ENCODE measurements at places on chromosomes 3 and 15. TPM values are rescaled to one million over a fixed set of nuclear protein-coding genes. Genes with fewer than 3 reads are reported as not detected.

The MYZAP gene
- polyA plus RNA-seq: 5.9 TPM

The EIF4E3 gene
- 12.6 TPM for polyA plus RNA-seq

The IGSF11 gene
- polyA plus RNA-seq: 4.0 TPM

- DNase-seq: no peak
These were observed 52.8 kb downstream of the NOX5 start for GRCh38 chr15:69067296-69067695.

GRCh38 chr15:37572401-37572800 is 362.0 kb upstream of the TMCO5A start:
- no peak for DNase-seq

DNA sequence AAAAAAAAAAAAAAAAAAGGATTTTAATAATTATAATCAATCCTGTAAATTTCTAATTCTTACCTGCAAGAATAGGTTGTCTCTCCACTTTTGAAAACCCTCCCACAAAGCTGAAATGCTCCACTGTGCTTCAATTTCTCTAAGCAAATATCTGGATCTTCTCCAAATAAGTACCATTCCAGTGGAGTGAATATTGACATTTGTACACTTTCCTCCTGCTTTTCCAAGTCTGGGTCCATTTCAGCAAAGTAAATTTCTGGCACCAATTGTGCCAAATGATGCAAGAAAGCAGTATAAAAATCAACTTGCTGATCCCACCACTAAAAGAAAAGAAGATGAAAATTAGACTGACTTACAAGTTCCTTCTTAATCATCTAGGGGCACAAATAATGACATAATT is 19.9 kb downstream of the UBR1 start:
- DNase-seq: no peak

DNA sequence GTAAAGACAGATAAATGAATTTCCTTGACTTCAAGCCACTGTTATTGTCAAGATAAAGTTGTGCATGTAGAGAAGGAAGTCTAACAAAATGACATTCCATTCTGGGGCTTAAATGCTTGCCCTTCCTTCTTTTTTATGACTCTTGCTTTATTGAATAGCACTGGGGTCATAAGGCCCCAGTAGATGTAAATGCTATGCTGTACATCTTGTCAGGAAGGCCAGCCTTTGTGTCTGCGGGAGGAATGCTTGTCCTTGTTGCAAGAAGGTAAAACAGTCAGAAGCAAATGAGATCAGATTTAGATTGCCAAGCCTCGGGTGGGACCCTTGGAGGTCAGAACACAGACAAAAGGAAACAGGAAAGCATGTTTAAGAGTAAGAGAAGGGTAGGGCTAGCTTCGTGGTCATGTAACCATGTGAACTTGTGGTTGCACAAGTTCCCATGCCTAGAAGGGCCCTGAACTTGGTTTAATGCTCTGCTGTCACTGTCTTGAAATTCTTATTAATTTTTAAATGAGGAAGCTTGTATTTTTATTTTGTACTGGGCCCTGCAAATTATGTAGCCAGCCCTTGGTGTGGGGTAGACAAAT is 81.5 kb downstream of the PPM1L start:
- DNase-seq: no peak

- no peak for DNase-seq
These were observed 91.5 kb upstream of the TBC1D5 start for GRCh38 chr3:17833786-17834559.
